ENCODE measurements at places on chromosomes 13 and 19. TPM values are rescaled to one million over a fixed set of nuclear protein-coding genes. Genes with fewer than 3 reads are reported as not detected.

Gene CFD
- total RNA-seq = 195 TPM

Gene SLC6A16
- 4.2 TPM for total RNA-seq

- no peaks in the 10 kb centered on the region for H3K36me3 ChIP-seq
- H3K27ac ChIP-seq = no peak within 1 kb of the TSS
- no peak for DNase-seq
Observed at GRCh38 chr13:98176777-98177608, at the start of gene RNF113B. Gene RNF113B, minus strand, starts transcription at chr13:98177269. Its CDS starts 33 bp downstream, at chr13:98177236.

DNA sequence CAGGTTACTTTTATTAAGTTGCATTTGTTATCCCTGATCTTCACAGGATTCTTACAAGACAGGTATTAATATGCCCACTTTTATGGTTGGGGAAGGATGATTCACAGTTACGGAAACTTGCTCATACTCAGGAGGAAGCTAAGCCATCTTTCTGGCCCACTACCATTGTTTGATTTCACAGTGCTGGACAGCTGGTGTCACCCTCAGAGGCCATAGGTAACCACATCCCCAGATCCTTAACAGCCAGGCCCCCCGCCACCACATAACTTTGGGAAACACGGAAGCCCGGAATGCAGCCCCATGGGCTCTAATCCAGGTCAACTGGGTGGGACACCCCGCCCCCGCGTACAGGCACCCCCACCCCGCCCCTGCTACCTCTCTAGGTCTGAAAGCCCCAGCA lies 119.7 kb downstream of the IRS2 start:
- DNase-seq = no peak
- no peak overlapping the region for H3K4me3 ChIP-seq
- H3K27me3 ChIP-seq = no peaks in the 10 kb centered on the region
- H3K27ac ChIP-seq = no peak overlapping the region
- H3K4me1 ChIP-seq = peaks cover 4% of the 10 kb centered on the region
- no peaks in the 10 kb centered on the region for H3K36me3 ChIP-seq

Measured in upper lobe of left lung (tissue), 6 donors.